Body of pancreas (tissue), 4 donors: ENCODE measurements at places on chromosomes 12 and 14. TPM values are rescaled to one million over a fixed set of nuclear protein-coding genes. Genes with fewer than 3 reads are reported as not detected.

DNA sequence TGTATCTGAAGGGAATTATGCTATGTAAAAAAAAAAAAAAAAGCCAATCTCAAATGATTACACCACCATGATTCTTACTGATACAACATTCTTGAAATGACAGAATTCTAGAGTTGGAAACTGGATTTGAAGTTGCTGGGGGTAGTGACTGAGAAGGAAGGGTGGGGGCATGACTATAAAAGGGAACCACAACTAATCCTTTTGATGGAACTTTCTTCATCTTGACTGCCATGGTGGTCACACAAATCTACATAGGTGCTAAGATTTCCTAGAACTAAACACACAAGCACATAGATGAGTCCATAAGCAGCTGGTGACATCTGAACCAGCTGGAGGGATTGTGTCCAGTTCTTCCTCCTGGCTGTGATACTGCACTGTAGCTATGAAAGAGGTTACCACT is 51.4 kb downstream of the CLMN start:
- no peak for DNase-seq

DNA sequence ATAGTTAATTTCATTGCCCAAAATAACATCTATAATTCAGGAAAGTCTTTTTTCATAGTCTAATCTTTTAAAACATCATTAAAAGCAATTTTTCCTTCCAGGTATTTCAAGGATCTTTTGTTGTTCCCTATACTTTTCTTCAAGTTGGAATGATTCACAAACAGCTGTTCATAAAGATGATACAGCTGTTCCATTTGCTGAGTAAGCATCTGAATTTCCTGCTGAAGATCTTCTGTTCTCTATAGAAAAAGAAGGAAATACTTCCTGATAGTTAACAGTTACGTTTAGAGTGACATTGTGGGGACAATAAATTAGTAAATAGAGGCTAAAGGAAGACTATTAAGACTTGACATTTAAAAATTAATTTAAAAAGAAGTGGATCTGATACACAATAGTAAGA is 30.3 kb upstream of the ESR2 start:
- DNase-seq = no peak

DNA sequence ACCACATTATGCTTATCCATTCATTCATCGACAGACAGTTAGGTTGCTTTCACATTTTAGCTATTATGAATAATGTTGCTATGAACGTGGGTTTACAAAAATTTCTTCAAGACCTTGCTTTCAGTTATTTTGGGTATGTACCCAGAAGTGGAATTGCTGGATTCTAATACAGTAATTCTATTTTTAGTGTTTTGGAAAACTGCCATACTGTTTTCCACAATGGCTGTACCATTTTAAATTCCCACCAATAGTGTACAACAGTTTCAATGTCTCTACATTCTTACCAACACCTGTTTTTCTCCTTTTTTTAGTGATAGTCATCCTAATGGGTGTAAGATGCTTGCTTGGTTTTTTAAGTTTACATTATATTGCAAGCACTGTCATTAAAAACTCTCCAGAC is 147.5 kb downstream of the ZFP36L1 start:
- DNase-seq = no peak

DNA sequence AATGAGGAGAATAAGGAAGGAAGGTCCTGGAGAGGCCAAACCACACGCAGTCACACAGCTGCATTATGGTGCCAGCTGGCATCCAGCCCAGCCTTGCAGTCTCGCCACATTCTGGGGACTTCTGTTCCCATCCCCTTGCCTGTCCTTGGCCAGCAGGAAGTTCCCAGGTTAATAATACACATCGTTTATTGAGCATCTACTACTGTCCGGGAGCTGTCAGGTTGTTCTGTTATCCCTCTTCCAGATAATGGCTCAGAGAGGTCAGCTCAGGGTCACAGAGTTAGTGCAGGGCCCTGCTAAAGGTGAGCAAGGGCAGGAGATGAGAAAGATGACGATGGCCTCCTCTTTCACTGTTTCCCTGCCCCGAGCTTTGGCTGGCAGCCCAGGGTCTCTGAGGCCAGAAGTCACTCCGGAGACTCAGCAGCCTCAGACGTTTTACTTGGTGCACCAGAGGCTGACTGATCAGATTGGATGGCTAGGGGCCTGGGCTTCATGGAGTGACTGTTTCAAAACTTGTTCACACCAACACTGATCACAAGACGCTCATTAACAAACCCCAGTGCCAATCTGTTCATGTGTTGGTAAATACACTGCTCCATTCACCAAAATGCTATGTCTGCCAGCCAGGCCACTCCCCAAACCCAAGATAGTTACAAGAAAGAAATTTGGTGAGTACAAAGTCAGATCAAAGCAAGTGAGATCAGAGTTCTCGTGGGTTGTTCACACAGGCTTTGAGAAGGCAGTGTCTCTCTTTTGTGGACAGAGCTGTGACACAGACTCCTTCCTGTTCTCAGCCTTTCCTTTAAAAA is 79.2 kb downstream of the B4GALNT3 start:
- peak; percentile 76 for DNase-seq

DNA sequence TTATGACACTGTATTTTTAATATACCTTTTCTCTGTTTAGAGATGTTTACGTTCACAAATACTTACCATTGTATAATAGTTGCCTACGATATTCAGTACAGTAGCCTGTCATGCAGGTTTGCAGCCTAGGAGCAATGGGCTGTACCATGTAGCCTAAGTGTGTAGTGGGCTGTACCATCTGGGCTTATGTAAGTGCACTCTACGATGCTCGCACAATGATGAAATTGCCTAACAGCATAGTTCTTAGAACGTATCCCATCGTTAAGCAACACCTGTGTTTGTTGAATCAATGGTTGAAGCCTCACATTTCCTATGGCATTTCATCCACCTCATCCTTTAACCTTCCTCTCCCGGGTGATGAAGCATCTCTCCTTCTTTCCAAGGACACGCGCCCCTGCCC is 12.5 kb upstream of the EML1 start:
- DNase-seq = no peak

GRCh38 chr12:123055281-123055766 is 74.8 kb downstream of the ARL6IP4 start:
- DNase-seq = no peak

DNA sequence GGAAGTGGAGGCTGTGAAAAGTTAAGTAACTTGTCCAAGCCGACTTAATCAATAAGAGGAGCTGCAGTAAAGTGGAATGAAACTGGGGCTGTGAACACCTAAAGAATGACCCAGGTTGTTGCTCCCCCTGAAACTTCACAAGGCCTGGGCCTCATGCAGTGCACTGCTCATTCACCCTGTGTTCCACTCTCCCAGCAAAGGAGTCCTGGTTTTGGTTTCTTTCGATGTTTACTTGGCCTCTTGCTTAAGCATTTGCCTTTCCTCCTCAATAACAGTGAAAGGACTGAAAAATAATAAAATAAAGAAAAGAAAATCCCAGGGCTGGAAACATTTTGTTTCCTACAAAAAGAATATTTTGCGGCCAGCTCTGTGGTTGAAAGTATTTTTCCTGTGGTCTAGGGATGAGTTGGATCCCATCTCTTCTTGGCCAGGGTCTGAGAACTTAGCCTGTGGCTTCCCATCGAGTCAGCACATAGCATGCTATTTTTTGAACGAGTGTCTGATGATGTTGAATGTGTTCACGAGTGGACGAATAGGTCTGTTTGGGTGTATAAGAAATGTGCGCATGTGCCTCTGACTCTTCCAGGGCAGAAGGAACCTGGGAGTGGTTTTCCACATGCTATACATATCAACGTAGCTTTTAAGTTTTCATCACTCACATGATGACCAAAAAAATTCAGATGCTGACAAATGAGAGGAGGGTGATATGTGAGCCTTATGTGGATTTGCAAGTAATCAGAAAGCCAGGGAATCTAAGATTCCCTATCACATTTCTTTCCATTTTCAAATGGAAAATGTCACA is 349.8 kb downstream of the ZFP36L1 start:
- DNase-seq = no peak

- no peak for DNase-seq
These were observed 9.5 kb downstream of the SLC38A2 start for GRCh38 chr12:46362895-46363581.

DNA sequence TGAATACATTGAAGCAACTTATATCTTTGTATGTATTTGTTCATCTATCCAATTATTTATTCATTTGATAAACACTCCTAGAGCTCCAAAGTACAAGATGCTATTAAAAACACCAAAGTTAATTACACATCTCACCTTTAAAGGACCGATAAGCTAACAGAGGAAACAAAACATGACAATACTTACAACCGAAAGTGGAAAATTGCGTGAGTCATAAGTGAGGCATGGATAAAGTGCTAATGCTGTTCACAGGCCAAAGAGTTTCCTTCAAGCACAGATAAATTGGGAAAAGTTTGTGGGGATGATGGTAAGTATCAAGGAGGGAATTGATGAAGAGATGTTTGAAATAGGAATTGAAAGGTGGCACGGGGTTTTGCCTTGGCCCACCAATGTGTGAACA is 172.8 kb upstream of the KITLG start:
- DNase-seq = no peak

- no peak for DNase-seq
These were observed 1123.6 kb upstream of the SEL1L start for GRCh38 chr14:82657186-82657675.

GRCh38 chr14:35956376-35957085 is 130.4 kb downstream of the BRMS1L start:
- DNase-seq = no peak

DNA sequence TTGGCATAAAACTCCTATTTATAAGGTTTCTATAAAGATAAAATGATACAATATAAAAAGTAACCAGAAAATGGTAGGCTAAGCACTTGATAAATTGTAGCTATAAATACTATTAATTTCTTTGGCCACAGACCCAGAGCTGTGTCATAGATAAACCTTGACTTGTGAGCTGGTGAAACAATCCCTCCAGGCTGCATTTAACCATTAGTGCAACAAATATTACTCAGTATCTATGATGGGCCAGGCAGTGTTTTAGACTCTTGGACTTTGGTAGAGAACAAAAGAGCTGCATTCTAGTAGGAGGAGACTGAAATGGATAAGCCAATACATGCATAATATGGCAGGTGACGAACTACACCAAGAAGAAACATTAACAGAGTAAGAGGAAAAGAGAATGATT is 178.1 kb downstream of the BTG1 start:
- DNase-seq = no peak

DNA sequence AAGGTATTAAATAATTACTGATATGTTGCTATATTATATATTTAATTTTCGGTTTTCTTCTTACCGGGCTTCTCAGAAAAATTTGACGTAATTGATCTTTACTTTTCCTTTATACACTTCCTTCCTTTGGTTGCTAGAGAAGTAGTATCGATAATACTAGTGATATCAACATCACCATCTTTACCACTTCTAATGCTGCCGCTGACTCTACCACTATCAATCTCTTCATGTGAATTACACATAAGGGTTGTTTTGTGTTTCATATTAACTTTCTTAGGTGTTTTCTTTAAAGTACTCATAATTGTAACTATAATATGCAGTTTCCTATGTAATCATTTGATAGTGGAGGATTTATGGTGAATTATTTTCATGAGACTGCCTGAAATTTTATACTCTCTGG is 30.9 kb upstream of the KLRF1 start:
- DNase-seq = no peak

GRCh38 chr14:91352053-91352452 is 65.6 kb downstream of the CCDC88C start:
- no peak for DNase-seq

- DNase-seq = no peak
These were observed 71.6 kb downstream of the PDE6H start for GRCh38 chr12:15044471-15044870.

- DNase-seq = no peak
These were observed 217.8 kb downstream of the KITLG start for GRCh38 chr12:88362439-88362838.

DNA sequence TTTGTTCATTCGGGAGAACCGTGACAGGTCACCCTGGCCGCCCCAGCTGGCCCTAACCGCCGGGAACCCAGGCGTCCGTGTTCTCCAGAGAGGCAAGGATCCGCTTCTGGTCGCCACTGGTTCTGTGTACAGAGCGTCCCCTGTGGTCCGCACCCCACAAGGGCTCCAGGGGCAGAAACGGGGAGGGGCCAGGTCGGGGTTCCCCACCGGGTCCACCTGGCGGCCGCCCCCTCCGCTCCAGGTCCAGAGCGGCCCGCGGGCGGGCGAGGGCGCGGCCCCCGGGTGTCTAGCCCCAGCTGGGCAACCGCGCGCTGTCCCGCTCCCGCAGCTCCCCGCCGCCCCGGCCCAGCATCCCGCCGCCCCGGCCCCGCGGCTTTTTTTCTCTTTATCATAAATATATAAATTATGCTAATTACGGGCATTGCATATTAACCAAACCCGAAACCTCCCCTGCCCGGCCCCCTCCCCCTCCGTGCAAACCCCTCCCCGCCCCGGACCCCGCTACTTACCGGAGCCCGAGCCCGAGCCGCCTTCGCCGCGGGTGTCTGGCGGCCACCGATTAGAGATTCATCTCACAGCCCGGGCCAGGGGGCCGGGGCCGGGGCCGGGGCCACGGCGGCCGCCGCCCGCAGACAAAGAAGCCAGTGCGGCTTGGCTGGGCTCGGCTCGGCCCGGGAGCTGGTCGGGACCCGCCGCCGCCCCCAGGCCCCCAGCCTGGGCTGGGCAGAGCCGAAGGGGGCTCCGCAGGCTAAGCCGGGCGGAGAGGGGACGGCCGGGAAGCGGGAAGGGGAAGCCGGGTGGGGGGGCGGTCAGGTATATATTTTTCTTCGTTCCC is 512 bp downstream of the POU6F1 start:
- DNase-seq = peak; percentile 73

DNA sequence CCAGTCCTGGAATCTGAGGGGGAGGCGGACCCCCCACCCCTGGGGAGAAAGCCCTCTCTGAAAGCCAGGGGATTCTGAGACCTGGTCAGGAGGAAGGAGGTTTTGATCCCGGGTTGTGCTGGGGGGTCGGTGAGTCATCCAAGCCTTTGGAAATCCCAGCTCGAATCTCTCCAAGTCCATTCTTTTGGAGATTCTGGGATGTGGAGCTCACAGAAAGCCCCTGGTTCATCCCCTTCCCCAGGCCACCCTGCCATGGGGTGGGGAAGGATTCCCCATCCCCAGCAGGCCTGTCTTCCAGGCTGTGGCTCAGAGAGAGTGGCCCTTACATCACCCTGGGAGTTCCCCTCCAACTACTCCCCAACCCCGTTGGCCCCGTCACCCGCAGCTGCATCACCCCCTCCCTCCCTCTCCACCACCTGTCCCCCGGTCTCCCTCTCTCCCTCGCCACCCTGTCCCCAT is 14.3 kb downstream of the EXOC3L4 start:
- no peak for DNase-seq

RDH16 gene
- total RNA-seq = 0.99 TPM

SMCO2 gene
- not detected for total RNA-seq

INHBC gene
- total RNA-seq = not detected

CLEC2A gene
- total RNA-seq = not detected

FBLN5 gene
- 52.1 TPM for total RNA-seq

RPGRIP1 gene
- not detected for total RNA-seq

TMEM229B gene
- 4.4 TPM for total RNA-seq

ZBTB25 gene
- 10.6 TPM for total RNA-seq

DAZAP2 gene
- total RNA-seq = 87.7 TPM

RPS6KL1 gene
- total RNA-seq = 8.0 TPM

PTPRO gene
- 2.6 TPM for total RNA-seq

SERPINA1 gene
- total RNA-seq = 77.8 TPM

MGAT4C gene
- under 0.01 TPM for total RNA-seq

IL31 gene
- not detected for total RNA-seq

ARHGAP9 gene
- total RNA-seq = 18.9 TPM

CCDC177 gene
- total RNA-seq = not detected

PTGR2 gene
- total RNA-seq = 8.6 TPM
